Upper lobe of right lung (tissue), 1 donor: ENCODE measurements at places on chromosomes 3 and 15. TPM values are rescaled to one million over a fixed set of nuclear protein-coding genes. Genes with fewer than 3 reads are reported as not detected.

Gene CYP1A2
- 0.32 TPM for total RNA-seq

Gene CHDH
- 10.9 TPM for total RNA-seq

DNA sequence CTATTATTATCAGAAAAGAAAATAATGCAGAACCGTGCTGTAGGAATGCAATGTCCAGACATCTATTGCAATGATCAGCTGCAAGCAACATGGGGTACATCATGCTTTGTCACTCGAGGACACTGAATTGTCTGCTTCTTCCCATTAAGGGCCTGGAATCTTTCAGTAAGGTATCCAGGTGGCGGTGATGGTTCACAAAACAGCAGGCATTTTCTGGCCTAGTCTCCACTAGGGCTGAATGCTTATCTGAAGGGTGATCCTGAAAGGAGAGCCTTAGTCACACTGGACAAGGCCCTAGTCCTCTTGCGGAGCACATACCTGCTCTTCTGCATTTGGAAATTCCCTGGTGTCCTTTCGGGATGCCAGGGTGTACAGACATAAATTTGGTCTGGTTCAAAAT, 21.2 kb downstream of the ITPR1 start:
- H3K4me3 ChIP-seq: no peak overlapping the region
- no peaks in the 10 kb centered on the region for H3K36me3 ChIP-seq
- H3K27me3 ChIP-seq: no peaks in the 10 kb centered on the region
- peaks cover 16% of the 10 kb centered on the region for H3K4me1 ChIP-seq
- no peak for DNase-seq

Gene SAMMSON
- total RNA-seq: not detected

- no peaks in the 10 kb centered on the region for H3K36me3 ChIP-seq
- peak; percentile 3 for DNase-seq
- no peak overlapping the region for H3K27ac ChIP-seq
- H3K4me1 ChIP-seq: peaks cover 3% of the 10 kb centered on the region
- no peak overlapping the region for H3K4me3 ChIP-seq
Measured at GRCh38 chr15:31241888-31242522, 84.6 kb upstream of the KLF13 start.

DNA sequence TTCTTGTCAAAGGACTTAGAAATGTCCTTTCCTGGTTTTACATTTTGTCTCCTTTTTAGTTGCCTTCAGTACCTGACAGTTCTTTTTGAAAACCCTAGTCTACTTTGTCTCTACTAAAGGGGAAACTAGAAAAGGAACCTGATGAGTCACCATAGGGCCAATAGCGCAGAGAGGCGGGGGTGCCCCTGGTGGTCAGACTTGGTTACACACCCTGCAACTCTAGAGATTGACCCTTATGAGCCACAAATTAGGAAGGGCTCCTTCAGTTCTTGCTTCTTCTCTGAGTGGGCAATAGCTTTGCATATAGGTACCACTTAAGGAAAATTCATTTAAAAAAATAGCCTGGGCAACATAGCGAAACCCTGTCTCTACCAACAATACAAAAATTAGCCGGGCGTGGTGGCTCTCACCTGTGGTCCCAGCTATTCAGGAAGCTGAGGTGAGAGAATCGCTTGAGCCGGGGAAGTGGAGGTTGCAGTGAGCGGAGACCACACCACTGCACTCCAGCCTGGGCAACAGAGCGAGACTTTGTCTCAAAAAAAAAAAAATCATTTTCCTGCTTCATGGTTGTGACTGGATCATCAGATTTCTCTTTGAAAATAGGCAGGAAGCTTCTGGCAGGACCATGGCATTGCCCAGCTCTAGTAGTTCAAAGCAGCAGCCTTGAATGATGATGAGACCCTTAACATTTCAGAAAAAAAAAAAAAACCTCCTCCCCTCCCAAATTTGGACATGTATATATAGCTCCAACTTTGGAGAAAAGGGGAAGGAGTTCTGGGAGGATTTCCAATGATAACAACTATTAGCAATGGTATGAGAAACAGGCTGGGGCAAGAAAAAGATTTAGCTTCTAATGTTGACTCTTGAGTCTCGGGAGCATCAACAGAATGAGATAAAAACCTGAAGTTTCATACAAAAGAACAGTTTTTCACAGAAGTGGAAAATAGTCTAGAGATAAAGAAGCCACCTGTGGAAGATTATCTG, 45.2 kb upstream of the RASA2 start:
- peaks cover 57% of the 10 kb centered on the region for H3K36me3 ChIP-seq
- H3K4me1 ChIP-seq: peaks cover 34% of the 10 kb centered on the region
- peak overlapping the region; percentile 72 for H3K27ac ChIP-seq

Gene WNT5A
- total RNA-seq: 24.5 TPM

DNA sequence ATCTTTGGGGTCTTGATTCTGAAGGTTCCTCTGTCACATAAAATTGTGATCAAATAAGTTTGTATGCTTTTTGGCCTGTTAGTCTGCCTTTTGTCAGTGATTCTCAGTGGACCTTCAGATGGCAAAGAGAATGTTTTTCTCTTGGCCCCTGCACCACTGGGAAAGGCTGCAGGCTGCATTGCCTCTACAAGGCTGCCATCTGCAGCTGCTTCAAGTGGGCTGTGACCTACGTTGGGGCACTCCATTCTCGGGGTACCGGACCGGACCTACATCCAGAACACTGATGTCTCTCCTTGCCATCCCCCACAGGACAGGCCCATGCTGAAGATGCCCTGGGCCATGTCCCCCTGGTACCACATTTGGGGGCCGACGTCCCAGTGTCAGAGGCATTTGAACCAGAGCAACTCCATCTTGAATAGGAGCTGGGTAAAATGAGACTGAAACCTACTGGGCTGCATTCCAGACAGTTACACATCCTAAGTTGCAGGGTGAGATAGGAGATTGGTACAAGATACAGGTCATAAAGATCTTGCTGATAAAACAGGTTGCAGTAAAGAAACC, 37.5 kb upstream of the MFGE8 start:
- DNase-seq: no peak
- no peaks in the 10 kb centered on the region for H3K27me3 ChIP-seq
- no peaks in the 10 kb centered on the region for H3K36me3 ChIP-seq
- H3K4me3 ChIP-seq: no peak overlapping the region
- no peaks in the 10 kb centered on the region for H3K4me1 ChIP-seq

GRCh38 chr15:74385733-74386132, 18.3 kb upstream of the CYP11A1 start:
- peak overlapping the region; percentile 72 for H3K27ac ChIP-seq
- no peaks in the 10 kb centered on the region for H3K36me3 ChIP-seq
- no peaks in the 10 kb centered on the region for H3K27me3 ChIP-seq
- H3K4me1 ChIP-seq: peaks cover 17% of the 10 kb centered on the region
- no peak for DNase-seq

DNA sequence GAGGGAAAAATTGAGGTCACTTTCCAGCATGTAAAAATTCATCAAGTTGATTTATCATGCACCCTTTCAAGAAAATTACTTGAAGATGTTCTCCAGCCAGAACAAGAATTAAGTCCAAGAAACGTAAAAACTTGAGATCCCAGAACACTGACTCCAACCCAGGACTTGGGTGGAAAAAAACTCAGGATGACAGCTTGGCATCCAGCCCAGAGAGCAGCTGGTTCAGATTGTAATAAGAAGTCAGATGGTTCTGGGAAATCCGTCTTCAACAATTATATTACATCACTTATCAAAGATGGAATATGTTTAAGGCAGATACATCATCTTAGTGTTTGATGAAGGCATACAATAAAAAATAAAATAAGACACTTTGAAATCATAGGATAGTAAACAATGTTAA, 23.0 kb upstream of the DNAJC13 start:
- no peak for DNase-seq
- no peak overlapping the region for H3K4me3 ChIP-seq
- no peak overlapping the region for H3K27ac ChIP-seq
- H3K27me3 ChIP-seq: no peaks in the 10 kb centered on the region
- no peaks in the 10 kb centered on the region for H3K4me1 ChIP-seq

- DNase-seq: no peak
- no peak overlapping the region for H3K4me3 ChIP-seq
- H3K36me3 ChIP-seq: no peaks in the 10 kb centered on the region
- H3K27me3 ChIP-seq: no peaks in the 10 kb centered on the region
- no peaks in the 10 kb centered on the region for H3K4me1 ChIP-seq
Measured at GRCh38 chr3:155369735-155370134, 76.3 kb upstream of the STRIT1 start.

DNA sequence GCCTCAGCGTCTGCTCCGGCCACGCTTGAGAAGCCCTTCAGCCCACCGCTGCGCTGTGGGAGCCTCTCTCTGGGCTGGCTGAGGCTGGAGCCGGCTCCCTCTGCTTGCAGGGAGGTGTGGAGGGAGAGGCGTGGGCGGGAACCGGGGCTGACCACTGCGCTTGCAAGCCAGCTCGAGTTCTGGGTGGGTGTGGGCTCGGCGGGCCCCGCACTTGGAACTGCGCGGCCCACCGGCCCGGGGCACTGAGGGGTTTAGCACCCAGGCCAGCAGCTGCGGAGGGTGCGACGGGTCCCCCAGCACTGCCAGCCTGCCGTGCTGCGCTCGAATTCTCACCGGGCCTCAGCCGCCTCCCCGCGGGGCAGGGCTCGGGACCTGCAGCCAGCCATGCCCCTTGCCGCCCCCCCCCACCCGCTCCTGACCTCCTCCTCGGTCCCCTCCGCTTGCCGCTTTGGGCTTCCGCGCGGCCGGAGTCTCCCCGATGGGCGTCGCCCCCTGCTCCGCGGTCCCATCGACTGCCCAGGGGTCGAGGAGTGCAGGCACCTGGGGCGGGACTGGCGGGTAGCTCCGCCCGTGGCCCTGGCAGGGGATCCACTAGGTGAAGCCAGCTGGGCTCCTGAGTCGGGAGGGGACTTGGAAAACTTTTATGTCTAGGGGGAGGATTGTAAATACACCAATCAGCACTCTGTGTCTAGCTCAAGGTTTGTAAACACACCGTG, 106.7 kb downstream of the RAP2B start:
- no peak overlapping the region for H3K27ac ChIP-seq
- H3K4me3 ChIP-seq: no peak overlapping the region
- no peaks in the 10 kb centered on the region for H3K4me1 ChIP-seq
- H3K27me3 ChIP-seq: no peaks in the 10 kb centered on the region

DNA sequence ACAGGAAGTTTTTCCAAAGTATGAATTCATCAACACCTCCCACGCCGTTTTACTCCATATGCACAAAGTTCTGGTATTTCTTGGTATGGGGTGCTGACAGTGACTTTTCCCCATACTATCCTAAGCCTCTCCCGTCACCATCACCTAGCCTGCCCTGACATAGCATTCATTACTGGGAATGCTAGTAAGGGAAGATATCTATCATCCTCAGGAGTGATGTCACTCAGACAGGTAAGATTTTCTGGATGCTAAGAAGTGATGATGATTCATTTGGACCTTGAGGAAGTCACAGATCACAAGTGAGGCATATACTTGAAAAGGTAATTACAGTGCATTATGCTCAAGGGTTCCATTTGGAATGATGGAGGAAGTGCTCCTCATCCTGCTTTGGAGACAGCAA, 355.1 kb upstream of the STAC start:
- H3K4me1 ChIP-seq: no peaks in the 10 kb centered on the region
- H3K4me3 ChIP-seq: no peak overlapping the region
- no peak overlapping the region for H3K27ac ChIP-seq
- H3K27me3 ChIP-seq: no peaks in the 10 kb centered on the region

DNA sequence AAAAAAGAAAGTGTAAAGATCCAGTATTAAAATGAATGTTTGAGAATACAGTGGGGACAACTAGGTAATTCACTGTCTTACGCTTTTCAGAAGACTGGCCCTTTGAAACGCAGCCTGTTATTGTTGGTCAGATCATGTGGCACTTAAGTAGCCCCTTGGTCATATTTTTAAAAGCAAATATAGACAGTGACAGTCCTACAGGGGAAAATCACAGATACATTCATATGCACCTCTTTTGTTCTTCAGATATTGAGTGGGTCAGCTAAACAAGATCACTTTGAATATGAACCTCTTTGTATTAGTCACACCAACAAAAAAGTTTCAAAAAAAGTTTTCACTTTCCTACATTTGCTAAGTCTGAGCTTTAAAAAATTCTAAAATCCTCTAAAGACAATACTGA, 36.0 kb downstream of the TIGIT start:
- H3K36me3 ChIP-seq: no peaks in the 10 kb centered on the region
- no peak overlapping the region for H3K27ac ChIP-seq
- no peaks in the 10 kb centered on the region for H3K4me1 ChIP-seq
- H3K27me3 ChIP-seq: no peaks in the 10 kb centered on the region

GRCh38 chr15:89421219-89421618, 75.2 kb downstream of the RHCG start:
- no peak overlapping the region for H3K27ac ChIP-seq
- no peaks in the 10 kb centered on the region for H3K36me3 ChIP-seq
- H3K4me3 ChIP-seq: no peak overlapping the region
- H3K27me3 ChIP-seq: peaks cover 78% of the 10 kb centered on the region

Gene CHL1
- total RNA-seq: 16.0 TPM
